ENCODE measurements at places on chromosomes 7 and 10.

- DNase-seq: no peak
Observed at GRCh38 chr7:47145186-47145725, 436.7 kb downstream of the TNS3 start.

- DNase-seq: no peak
Observed at GRCh38 chr10:2165771-2166460, 428.6 kb upstream of the ADARB2 start.

DNA sequence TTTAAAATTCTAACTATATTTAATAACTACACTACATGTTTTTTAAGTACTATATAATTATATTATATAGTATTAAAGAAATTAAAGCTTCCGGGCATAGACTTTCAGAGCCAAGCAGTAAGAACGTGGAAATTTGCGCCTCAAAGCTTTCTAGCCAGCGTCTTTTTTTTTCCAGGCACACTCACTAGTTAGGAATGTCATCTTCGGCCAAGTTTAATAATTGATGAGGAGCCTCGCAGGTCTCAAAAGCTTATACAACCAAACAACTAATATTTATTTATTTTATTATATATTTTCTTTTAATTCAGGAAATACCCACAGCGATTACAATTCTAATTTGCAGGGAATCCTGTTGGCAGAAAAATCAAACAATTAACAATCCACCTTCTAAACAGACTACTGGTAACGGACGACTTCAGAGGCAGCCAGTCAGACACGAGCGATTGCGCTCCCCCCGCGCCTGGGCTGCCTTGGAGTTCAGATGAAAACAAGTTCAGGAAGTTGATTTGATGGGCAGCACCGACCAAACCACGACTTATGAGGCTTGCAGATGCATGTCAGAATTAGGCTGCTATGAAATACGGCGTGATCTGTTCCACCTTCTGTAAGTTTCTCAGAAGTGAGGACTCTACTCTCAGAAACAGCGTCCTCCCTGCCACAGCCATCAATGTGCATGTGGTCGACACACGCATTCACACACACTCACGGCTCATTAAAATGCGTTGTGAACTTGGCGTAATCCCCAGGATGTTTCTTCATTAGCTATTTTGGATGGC, 431.8 kb upstream of the MGMT start:
- DNase-seq: no peak

DNA sequence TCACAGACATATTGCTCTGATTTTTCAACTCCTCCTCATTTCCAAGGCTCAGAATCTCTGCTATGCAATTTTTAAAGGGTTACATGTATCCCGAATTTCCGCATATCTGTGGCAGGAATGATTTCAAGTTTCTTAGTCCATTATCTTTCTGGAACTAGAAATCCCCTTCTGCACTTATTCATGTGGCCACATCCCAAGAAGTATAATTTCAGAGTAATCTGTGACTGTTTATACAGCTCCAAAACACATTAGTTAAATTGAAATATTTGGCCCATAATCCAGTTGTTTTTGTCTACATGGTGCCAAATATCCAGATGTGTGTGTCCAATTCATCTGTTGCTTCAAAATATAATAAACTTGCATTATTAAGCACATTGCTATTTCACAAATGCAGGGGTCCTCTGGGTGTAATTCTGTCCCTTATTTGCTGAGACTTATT, 271.2 kb downstream of the ARHGAP12 start:
- no peak for DNase-seq

- DNase-seq: no peak
Observed at GRCh38 chr10:43090188-43090587, 13.3 kb downstream of the RET start.

GRCh38 chr7:112308974-112309373, 102.5 kb downstream of the ZNF277 start:
- DNase-seq: no peak

- DNase-seq: no peak
Observed at GRCh38 chr10:125102246-125102645, 58.1 kb downstream of the CTBP2 start.

DNA sequence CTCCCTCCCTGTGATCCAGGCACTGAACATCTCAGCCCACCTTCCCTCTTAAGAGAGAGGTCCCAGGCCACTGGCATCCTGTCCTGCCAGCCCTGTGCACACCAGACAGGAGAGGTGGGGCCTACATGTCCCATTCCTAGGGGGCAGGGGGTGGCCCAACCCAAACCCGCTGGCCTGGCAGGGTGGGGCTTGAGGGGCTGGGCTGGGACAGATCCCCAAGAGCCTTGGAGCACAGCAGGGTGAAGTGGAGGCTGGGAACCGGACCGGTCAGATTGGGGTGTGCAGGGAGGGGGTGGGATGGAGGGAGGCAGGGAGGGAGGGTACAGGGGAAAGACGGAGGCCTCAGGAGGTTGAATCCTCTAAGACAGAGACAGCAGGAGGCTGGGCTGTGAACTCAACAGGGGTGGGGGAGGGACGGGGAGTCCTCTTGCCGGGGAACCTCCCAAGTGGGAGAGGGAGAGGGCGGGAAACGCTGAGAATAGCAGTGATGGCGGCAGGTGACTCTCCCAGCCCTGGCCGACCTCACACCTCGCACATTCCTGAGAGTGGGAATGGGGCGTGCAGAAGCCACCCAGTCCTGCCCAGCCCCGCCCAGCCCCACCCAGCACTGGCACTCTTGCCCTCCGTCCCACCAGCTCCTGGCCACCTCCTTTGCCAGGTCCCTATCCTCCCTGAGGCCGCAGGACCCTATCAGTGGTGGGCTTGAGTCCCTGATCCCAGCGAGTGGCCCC, 6.7 kb downstream of the TSC22D4 start:
- no peak for DNase-seq

DNA sequence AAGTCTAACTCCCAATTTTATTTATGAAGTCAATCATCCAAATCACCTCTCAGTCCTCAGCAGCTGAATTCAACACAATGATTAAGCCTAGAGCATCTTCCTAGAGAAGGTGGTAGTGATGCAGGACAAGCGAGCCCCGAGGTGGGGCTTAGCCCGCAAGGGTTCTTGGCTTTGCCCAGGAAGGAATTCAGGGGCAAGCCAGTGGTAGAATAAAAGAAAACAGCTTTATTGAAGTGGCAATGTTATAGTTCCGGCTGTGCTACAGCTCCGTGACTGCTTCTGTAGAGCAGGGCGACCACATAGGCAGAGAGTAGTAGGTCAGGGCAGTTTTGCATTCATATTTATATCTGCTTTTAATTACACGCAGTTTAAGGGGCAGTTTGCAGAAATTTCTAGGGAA, 18.1 kb downstream of the IL2RA start:
- DNase-seq: no peak

- DNase-seq: no peak
Observed at GRCh38 chr7:112357136-112357535, 93.1 kb upstream of the IFRD1 start.

DNA sequence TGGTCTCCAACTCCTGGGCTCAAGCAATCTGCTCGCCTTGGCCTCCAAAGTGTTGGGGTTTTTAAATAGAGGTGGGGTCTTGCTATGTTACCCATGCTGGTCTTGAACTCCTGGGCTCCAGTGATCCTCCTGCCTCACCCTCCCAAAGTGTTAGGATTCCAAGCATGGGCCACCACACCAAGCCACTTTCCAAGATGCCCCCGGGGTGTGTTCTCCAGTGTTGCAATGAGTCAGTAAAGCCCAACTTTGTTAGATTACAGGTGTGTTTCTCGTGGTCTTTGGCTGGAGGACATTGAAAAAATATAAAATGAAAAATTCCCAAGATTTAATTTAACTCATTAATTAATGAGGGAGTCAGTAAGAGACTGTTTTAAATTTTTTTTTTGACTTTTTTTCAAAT, 29.2 kb downstream of the TACR2 start:
- no peak for DNase-seq

- DNase-seq: no peak
Observed at GRCh38 chr7:16850614-16851466, 30.9 kb downstream of the AGR3 start.

- DNase-seq: no peak
Observed at GRCh38 chr10:62554632-62555199, 180.5 kb downstream of the ZNF365 start.

- no peak for DNase-seq
Observed at GRCh38 chr10:76035206-76036110, 604.0 kb downstream of the LRMDA start.

GRCh38 chr10:87734987-87735827, 75.5 kb downstream of the PAPSS2 start:
- no peak for DNase-seq

GRCh38 chr7:33692956-33693355, 212.4 kb upstream of the BMPER start:
- no peak for DNase-seq

DNA sequence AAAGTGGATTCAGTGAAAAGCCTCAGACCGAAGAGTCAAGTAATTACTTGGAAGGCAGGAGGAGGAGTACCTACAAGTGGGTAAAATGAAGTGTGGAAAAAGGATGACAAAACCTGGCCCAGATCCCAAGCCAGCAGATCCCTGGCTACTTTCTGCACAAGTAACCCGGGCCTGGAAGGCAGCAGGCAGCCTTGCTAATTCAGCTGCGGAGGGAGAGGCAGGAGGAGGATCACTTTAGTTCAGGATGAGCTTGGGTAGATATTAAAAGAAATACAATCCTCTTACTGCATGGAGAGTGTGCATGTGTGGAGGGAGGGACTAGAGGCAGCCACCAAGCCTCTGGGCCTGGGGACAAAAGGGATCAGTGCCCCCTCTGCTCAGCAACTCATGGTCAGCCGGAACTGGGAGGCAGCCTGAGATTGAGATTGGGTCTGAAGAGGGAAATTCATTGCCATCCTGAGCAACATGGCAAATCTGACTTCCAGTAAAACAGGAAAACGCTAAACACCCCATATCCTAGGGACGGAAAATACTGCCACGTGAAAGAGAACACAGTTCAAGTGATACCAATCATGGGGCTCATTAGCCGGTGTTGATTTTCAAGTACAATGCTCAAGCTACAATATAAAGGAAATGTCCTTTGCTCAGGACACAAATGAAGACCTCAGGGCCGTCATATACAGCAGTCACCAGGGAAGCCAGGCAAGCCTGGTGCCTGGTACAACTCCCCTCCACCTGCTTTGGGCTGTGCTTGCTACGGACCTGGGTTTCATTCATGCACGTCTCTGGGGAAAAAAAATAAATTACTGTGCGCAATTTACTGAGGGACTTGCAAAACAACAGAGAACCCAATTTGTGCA, 1.3 kb downstream of the AMPH start:
- no peak for DNase-seq

GRCh38 chr7:131254211-131254610, 73.5 kb upstream of the MKLN1 start:
- DNase-seq: no peak

GRCh38 chr7:28979776-28980175, 21.6 kb upstream of the TRIL start:
- no peak for DNase-seq

DNA sequence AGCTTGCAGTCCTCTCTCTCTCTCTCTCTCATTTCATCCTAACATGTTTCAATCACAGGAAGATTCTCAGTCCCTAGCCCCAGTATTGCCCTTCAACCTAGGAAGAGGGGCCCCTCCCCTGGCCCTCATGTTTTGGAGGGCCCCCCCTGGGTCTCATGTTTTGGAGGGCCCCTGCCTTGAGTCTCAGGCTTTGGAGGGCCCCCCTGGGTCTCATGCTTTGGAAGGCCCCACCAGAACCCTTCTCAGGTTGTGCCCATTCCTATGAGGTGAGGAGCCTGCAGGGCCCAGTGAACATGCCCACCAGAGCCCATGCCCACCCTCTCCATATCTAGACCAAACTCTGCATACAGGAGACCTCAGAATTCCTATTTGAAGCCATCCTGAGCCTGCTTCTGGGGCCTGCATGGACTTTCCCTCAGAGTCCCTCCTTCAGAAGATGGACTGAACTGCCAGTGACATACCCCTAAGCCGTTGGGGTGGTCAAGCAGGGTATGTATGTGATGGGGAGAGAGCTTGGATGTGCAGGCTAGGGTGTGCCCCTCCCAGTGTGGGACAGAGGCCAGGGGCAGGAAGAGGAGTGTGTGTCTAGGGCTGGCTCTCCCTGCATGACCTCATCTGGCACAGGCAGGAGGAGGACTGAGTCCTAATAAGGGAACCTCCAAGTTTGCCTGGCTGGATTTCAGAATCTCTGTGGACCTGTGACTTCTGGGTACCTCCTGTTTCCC, 8.1 kb upstream of the VDAC2 start:
- no peak for DNase-seq

GRCh38 chr7:44221231-44221791, 20.5 kb downstream of the YKT6 start:
- DNase-seq: no peak

DNA sequence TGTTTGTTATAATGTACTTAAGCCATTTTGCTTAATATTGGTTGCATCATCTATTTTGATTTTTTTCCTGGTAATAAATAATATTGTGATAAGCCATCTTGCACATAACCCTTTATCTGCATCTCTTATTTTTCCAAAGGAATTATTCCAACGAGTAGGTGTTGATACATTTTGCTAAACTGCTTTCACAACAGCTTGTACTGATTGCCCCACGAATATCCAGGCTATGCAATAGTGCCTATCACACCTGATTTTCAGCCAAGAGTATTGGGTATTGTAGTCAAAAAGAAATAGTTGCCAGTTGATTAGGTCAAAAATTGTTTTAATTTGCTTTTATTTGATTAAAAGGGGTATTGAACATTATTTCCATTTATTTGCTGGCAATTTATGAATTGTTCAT, 20.7 kb downstream of the CREB5 start:
- DNase-seq: no peak

DNA sequence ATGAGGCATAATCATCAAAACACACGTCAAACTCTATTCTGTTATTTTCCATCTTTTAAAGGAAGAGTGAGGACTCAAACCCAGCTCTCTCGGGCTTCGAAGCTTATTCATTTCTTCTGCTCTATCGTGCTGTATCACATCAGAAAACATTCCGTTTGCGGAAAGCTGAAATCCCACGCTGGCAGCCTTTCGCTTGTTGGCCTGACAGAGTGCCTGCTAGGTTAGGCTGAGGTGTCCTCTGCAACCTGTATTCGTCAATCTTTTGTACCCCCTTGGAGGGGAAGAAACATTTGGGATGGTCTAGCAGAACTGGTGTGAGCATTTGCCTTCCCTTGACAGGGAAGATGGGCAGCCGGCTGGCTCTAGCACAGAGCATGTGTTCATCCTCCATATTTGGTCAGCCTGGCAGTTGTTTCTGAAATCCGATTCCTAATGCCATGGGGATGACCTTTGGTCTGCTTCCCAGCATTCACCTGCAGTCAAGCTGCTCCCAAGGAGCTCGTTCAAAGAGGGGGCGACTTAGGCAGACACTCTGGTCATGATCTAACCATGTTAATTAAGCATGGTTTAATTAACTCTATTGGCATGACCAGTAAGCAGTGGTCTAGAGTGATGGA, 55.2 kb downstream of the TACC2 start:
- no peak for DNase-seq

- no peak for DNase-seq
Observed at GRCh38 chr7:47478926-47479711, 102.8 kb downstream of the TNS3 start.

DNA sequence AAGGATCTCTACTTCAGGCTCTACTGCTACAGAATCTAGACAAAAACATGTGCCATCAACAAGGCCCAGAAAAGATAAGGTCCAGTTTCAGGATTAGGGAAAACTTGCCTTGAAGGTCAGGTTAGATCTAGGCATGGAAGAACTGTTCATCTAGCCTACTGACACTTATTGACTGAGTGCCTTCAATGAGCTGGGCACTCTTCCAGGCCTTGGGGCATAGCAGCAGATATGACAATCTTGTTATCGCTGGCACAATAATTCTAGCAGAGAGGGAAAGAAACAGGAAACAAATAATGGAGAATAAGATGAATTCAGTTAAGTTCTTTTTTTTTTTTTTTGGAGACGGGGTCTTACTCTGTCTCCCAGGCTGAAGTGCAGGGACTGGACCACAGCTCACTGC, 71.6 kb downstream of the ADCYAP1R1 start:
- no peak for DNase-seq
